ENCODE measurements at places on chromosomes 7 and 10.

- no peak for DNase-seq
Measured at GRCh38 chr7:30933124-30933974, 21.7 kb downstream of the AQP1 start.

GRCh38 chr7:28675429-28675828 is 263.1 kb downstream of the CREB5 start:
- DNase-seq: no peak

GRCh38 chr7:2943851-2944601 is 99.6 kb downstream of the CARD11 start:
- DNase-seq: no peak

GRCh38 chr7:40297741-40298311 is 163.0 kb downstream of the SUGCT start:
- peak; percentile 62 for DNase-seq

DNA sequence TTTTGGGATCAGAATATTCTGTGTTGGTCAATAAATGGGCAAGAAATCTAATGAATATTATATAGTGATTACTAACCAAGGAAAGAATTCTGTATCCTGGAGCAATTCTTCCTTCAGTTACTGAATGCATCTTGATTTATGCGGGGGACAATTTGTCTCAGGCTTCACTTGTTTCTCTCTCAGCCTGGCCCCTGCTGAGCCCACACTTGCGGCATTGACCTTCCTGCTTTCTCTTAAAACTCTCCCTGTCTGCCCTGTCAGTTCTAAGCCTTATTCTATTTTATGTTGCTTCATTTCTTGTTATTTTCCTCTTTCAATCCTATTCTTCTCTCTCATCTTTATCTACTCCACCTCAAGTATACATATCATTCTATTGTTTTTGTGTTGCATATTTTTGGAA is 122.1 kb upstream of the TPK1 start:
- DNase-seq: no peak

DNA sequence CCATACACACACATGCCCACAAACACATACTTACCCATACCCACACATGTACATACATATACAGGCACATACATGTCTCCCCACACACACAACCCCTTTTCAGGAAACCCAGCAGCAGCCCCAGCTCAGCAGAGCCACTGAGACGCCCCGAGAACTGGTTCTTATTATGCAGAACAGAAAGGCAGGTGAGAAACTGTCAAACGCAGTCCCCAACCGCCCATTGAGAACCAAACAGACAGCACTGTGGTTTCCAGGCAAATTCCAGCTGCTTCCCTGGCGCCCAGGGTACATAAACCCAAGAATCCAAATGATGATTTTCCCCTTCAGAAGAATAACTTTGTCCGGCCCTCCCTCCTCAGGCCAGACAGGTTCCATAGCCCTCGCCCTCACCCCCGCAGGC is 366.6 kb upstream of the ZMIZ1 start:
- no peak for DNase-seq

DNA sequence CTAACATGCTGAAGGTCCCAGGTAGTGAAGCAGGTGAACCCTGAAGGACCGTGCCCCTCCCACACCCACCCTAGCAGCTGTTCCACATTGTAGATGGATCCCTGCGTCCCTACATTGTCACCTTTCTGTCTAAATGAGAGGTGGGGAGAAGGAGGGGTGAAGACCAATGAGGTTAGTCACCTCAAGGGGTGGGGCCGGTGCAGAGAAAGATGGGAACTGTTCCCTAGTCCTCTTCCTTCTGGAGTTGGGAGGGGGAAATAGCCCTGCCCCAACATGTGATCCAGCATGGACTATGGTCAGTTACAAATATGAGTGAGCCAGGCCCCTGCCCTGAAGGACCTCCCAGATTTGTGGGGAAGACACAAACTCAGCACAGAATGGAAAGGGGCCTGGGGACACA is 124.5 kb downstream of the LHPP start:
- no peak for DNase-seq

DNA sequence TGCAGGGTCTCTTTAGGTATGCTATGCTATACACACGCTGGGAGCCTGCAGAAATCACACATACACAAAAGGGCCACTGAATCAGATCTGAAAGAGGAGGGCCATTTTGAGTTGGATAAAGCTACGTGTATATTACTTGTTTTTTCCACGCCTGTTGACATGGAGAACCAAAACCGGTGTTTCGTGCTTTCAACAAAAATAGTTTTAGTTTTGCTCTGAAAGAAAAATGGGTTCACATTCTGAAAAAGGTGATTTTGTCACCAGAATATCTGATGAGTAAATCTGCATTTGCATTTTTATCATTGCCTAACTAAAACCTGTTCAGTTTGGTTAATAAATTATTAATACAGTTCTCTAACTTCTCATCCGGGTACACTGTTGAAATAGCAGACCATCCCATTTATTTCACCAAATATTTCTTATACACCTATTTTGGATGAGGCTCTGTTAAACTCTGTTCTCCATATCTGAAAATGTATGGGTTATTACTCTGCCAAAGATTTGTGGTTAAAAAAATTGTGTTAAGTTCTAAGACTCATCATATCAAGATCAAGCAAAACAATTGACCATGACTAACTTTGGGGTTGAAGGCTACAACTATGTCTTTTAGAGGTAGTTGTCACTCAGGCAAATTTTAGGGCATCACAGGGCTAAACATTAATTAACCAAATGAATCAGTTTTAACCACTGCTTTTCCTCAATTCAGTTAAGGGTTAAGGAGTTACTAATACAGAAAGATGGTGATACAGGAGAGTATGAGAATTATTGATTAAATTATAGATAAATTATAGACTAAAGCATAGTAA is 101.2 kb upstream of the RPA3 start:
- DNase-seq: no peak

- peak; percentile 88 for DNase-seq
Measured at GRCh38 chr7:150898475-150899011, 46.2 kb downstream of the AOC1 start.

DNA sequence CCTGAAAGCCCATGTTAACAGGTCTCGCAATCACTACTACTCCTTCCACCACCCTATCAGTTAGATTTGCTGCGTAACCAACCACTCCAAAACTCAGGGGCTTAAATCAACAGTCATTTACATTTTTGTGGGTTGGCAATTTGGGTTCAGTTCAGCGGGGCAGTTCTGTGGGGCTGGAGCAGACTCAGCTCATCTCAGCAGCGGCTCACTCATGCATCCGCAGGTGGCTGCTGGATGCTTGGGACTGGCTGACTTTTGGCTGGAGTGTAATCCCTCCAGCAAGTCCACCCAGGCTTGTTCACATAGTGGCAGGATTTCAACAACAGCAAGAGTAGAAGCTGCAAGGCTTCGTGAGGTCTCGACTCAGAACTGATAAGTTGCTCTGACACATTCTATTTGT is 79.2 kb downstream of the NEUROD6 start:
- peak; percentile 87 for DNase-seq

DNA sequence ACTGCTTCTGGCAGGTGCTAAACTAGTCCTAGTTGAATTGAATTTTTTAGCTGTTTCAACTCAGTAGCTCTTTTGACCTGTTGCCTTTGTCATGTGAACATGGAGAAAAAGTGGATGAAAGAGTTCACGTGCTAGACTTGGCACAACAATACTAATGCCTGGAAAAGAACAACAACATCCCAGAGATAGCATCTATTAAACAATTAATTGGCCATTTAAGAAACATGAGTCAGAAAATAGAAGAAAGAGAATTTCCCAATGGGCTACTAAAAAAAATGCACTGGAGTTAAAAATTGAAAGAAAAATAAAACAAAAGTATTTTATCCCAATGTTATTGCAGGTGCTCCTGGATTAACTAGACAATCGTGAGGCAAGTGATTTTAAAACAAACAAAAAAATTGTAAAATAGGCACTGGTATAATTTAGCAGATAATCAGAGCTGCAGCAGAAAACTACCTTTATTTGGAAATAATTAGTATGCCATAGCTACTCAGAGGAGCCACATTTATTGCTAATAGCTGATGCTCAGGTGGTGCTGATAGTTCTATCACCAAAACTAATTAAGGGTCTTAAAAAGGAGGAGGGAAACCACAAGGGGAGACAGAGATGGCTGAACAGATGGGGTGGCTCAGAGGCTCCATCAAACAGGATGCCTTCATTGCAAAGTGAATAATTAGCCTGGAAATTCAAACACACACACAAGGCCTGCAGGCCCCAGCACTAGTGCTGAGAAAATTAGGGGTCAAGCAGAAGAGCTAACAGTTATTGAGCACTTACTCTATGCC is 17.6 kb downstream of the CCDC71L start:
- DNase-seq: no peak

- DNase-seq: no peak
Measured at GRCh38 chr7:100122568-100122967, 3.1 kb downstream of the CNPY4 start.

GRCh38 chr10:12448729-12449391 is 99.5 kb downstream of the CAMK1D start:
- peak; percentile 90 for DNase-seq

DNA sequence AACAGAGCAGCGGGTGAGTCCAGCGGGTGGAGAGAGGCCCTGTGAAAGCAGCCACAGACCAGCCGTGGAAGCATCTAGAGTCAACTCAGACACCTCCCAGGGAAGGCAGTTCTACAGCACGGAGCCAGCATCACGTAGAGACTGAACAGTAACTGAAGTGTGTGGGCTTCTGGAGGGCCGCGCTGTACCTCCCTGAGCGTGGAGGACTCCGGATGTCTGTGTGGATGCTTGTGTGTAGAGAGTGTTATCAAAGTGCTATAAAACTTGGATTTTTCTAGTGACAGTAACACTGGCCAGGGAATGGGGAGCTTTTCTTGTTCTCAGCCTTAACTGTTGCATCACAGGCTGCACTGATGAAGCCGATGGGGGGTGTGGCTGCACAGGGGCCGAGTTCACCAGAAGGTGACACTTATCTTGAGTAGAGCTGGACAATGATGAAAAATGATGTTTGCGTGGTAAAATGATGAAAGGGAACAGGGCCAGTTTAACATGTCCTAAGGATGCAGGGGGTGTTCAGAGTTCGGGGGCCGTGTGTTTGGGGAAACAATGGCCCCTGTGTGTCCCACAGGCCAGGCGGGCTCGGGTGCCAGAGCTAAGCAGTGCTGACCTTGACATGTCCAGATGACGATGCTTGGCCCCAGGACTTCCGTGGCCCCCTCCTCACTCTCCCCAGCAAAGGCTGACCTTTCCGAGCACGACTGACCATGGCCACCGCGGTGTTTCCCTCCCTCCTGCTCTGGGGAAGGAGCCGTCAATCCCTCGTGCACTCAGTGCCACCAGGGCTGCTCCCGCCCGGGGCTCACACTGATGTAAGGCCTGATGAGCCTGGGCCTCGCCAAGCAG is 21.9 kb downstream of the MNX1 start:
- no peak for DNase-seq

DNA sequence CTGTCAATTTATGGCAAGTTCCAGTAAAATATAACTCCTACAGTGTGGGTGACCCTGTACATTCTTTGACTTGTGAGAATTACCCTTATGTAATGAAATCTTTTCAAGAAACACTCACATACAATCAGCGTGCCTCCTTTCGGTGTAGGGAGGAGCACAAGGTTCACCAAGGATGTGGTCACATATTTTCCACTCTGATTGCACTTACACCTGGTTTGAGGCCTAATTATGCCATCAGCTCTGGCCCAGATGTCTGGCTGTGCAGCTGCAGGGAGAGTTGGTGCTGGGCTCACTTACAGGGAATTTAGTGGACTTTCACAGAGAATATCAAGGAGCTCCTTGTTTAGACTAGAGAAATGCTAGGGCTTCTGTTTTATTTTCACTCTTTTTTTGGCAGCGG is 146.0 kb upstream of the STEAP4 start:
- no peak for DNase-seq

DNA sequence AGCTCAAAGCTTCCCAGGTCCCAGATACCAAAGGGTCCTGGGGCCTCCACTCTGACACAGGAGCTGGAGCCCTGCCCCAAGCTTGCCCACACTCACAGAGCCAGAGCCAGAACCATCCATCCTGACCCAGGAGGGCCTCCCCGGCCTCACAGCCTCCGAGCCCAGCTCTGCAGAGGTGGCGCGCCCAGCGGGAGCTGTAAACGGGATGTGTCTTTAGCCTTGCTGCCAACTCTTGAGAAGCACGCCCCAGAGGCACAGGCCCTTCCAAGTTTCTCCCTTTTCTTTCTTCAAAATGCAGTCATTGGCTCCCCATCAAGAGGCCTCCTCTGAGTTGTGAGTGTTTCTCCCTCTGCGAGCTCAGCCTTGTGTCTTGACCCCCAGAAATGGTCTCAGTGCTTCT is 75.0 kb downstream of the PDGFA start:
- DNase-seq: no peak

- no peak for DNase-seq
Measured at GRCh38 chr7:151374726-151375125, 33.1 kb downstream of the NUB1 start.

- no peak for DNase-seq
Measured at GRCh38 chr10:60797200-60797599, 18.9 kb downstream of the CDK1 start.

DNA sequence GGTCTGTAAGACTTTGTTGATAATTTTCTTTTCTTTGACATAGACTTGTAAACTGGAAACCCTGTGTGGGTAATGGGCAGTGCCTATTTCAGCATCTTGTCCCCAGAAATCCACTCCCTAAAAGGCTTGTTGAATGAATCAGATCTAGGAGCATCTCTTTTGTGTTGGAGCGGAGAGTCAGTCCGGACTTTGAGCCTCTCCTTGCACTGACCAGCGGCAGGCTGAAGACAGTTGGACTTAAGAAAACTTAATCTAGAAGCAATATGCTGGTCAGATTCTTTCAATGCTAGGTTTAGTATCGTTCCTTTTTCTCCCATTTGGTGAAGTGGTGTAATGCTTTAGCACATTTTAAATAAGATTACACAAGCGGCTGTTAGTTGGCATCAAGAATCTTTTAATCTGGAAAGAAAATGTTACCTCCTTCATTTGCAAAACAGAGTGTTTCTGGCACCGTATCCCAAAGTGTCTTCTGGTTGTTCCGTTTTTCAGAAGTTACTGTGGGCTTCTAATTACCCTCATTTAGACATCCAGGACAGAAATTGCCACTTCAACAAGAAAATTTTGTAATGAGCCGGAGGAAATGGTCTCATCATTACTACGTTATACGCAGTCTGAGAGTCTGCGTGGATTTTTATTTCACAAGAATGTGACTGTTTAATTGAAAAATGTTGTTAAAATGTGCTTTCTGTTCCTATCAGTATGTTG is 74.7 kb downstream of the CUX1 start:
- DNase-seq: no peak

GRCh38 chr7:15607529-15608210 is 45.9 kb upstream of the AGMO start:
- DNase-seq: no peak

- DNase-seq: peak; percentile 33
Measured at GRCh38 chr10:116272440-116273283, at the start of gene GFRA1. TSS of gene GFRA1 (minus strand) at chr10:116273206. CDS start at chr10:116272029, 1,177 bp downstream.

DNA sequence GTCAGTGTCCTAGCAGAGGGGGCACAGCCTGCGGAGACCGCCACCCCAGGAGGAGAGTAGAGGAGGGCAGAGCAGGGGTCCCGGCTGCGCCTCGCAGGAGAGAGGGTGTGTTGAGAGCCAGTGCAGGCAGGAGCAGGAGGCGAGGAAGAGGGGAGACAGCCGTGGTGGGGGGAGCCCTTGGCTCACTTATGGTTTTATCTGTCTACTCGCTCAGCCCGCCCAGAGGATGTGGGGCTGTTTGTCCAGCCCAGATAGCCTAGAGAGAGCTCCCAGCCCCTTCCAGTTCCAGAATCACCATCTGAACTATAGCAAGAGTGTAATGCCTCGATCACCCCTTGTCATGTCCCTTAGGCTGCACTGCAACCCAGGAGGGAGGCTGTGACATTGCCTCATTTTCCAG is 26.6 kb downstream of the SLC29A3 start:
- no peak for DNase-seq

Data from Daoy (cell line).